GM10248 (cell line): ENCODE measurements at places on chromosomes 6 and 20.

- no peak for DNase-seq
Observed at GRCh38 chr6:48766349-48766748, 655.4 kb upstream of the PTCHD4 start.

DNA sequence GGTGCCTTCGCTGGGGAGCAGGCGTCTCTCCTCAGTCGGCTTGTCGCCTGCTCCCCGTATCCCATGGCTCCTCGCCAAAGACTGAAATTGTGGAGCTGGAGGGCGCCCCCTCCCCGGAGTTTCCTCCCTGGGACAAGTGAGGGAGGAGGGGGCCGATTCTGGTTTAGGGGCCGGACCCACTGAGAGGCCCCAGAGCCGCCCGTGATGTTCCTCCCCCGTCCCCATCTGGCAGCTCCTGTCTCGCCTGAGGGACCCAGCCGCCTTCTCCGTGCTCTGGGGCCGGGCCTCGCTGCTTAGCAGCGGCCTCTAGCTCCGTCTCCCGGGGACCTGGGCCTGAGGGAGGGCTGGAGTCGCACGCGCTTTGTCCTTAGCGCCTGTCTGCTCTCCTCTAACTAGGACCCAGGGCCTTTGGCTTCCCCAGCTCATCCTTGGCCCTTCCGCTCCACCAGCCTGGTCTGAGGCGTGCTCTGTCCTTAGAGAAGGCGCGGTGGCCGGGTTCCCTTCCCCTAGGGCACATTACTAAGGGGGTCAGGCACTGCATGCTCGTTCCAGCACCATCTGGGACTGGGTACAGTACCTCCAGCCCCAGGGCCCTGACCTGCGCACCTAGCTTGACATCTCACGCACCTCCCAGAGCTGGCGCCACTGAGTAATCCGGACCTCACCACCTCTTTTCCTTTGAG is 29.7 kb downstream of the SLC12A5 start:
- DNase-seq: no peak

DNA sequence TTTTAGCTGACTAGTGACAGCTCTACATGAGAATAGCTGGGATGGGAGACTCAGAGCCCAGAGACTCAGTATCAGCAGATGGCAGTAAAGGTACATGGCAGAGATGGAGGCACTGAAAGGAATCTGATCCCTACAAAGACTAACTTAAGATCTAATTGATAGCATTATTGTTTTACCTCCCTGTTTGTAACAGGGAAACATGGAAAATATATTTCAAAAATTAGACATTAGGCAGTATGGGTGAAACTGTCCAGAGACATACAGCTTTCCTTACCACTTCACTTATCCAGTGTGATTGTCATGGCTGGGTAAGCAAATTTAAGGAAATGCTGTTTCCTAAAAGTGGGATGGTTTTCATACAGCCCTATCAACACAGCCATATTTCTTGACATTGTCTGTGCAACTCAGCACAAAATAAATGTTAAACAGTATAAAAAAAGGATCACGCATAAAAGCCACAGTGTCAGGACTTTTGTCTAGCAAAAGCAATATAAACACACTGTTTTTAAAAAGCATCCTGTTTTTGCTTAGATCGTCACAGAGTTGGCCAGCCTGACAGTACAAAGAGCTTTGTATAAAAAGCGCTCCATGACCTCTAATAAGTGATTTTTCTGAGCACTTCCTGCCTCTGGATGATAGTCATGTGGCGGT is 376.9 kb downstream of the PHF3 start:
- peak; percentile 21 for DNase-seq

- DNase-seq: peak; percentile 64
Observed at GRCh38 chr6:137313928-137314855, 95.0 kb upstream of the IFNGR1 start.

DNA sequence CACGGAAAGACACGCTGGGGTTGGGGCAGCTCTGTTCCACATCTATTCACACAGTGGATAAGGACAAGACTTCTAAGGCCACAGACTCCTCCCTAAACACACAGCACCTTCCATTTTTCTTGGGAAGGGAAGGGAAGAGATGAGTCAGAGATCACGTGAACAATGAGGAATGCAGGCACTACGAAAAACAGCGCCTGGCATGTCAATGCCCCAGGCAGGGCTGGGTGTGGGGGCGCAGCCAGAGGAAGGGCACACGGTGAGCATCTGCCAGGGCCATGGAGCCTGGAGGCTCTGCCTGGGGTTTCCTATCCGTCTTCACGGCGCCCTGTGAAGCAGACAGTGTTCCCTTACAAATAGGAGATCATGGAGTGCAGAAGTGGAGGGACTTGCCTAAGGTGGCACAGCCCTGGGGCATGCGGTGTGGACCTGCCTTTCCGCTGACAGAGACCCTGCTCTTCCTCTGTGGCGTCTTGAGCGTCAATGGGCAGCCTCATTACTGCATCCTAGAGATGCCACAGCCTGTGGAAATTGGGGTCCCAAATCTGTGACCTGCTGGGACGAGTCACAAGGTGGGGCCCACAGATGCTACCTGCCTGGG is 15.4 kb downstream of the UNC93A start:
- no peak for DNase-seq

- peak; percentile 9 for DNase-seq
Observed at GRCh38 chr6:153591159-153591558, 447.9 kb upstream of the OPRM1 start.

DNA sequence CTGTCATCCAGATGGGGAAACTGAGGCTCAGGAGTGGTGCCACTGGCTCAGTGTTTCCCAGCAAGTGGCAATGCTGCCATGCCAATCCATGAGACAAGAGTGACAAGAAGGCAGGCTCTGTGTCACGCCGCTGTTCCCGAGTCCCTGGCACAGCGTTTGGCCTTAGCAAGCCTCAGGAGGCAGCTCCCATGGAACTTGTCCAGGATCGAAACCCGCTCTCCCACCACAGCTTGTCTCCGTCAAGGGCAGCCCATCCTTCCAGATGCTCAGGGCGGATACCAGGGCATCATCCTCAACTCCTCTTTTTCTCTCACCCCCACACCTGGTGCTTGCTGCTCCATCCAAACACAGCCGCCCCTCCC is 110.6 kb upstream of the PTPN1 start:
- no peak for DNase-seq

DNA sequence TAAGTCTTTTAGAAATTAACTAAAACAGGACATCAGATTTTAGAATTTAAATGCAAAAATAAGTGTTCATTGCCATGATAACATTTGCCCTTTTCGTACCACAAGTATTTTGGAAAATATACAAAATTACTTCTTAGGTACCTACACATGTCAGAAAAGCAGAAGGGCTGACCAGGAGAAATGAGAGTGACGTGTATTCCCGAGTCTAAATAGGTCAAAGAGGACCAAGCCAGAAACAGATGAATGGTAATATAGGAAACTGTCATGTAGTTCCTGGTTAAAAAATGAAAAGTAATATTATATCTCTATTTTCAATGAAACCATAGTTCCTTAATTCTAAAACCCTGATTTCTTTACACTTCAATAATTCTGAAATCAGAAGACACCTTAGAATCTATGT is 126.2 kb downstream of the IPCEF1 start:
- no peak for DNase-seq

- no peak for DNase-seq
Observed at GRCh38 chr20:13008761-13009681, at the start of gene SPTLC3. Gene SPTLC3 (plus strand): TSS chr20:13008972. CDS start chr20:13009268, 296 bp downstream.

DNA sequence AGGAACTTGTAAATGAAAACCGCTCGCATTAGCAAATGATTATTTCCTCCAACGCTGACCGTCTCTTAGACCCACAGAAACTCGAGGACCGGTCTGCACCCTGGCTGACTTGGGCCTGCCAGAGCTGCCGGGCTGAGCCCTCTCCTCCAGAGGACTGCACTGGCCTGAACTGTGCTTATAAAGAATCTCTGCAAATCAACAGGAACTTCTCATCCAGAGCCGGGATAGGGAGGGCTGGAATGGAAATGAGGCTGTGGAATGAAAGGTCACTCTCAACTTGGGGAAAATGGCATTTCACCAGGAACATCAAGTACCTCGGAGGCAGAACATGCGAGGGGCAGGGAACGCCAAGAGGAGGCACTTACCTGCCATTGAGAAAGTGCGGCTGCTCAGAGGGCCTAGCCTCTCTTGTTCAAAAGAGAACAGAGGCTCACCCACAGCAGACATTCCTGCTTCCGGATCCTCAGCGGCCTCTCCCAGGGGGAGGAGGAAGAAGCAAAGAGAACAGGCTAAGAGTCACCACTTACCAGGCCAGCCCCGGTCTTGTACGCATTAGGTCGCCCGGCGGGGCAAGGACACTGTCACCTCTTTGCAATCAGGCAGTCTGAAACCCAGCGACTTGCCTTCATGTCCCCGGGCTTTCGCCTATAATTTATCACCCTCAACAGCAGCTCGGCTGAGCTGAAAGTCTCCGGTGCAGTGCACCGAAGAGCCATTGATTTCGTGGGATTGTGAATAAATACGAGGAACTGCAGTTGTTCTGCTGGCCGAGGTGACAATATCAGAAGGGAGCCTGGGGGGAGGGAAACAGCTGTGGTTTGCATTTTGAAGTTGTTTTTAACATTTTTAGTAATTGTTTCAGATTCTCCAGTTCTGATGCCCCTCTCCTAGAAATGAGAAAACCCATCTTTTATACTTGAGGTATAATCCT is 37.6 kb downstream of the ZMYND8 start:
- DNase-seq: no peak

GRCh38 chr20:41657655-41658054 is 39.5 kb upstream of the CHD6 start:
- DNase-seq: no peak

- no peak for DNase-seq
Observed at GRCh38 chr20:23103284-23104018, 17.3 kb upstream of the CD93 start.

DNA sequence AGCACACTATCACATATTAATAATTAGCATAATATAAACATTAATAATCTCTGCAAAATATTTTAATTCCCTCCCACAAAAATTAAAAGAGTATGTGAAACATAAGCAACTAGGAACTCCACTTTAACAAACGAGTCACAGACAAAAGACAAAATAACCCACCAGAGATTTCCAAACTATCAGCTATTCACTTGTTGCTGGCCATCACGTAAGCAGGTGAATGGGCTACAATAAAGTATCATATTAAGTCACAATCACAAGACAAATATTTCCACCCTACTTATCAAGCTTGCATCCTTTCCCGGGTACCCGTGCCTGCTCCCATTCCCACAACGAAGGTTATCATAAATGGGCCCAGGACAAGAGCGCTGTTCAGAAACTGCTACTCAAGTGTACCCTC is 2.5 kb downstream of the HDAC2 start:
- no peak for DNase-seq

GRCh38 chr20:50886184-50886790 is 45.0 kb downstream of the ADNP start:
- DNase-seq: no peak

DNA sequence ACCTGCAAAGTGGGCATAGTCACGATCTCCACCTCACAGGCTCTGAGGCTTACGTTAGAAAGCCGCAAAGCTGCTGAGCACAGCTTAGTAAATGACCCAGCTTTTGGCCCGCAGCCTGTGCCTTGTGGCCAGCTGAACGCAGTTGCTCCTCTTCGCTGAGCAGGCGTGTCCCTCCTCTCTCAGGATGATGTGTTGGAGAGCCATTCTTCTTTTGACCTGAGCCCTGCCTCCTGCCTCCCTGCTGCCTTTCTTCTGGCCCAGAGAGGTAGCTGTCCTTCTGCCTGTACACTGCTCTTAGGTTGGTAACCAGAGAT is 47.6 kb upstream of the MYL9 start:
- DNase-seq: no peak

- peak; percentile 55 for DNase-seq
Observed at GRCh38 chr6:32196682-32197616, 4.5 kb upstream of the GPSM3 start.

DNA sequence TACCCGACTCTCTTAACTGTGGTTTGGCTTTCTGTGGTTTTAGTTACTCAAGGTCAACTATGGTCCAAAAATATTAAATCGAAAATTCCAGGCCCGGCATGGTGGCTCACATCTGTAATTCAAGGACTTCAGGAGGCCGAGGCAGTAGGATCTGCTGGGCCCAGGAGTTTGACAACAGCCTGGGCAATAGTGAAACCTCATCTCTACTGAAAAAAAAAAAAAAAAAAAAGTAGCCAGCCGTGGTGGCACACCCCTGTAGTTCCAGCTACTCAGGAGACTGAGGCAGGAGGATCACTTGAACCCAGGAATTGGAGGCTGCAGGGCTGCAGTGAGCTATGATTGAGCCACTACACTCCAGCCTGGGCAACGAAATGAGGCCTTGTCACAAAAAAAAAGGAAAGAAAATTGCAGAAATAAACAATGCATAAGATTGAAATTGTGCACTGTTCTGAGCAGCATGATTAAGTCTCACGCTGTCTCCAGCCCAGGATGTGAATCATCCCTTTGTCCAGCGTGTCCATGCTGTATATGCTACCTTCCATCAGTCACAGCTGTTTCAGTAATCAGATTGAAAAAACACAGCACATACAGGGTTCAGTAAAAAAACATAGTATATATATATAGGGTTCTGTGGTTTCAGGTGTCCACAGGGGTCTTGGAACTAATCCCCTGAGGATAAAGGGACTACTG is 40.7 kb downstream of the RGS17 start:
- no peak for DNase-seq

DNA sequence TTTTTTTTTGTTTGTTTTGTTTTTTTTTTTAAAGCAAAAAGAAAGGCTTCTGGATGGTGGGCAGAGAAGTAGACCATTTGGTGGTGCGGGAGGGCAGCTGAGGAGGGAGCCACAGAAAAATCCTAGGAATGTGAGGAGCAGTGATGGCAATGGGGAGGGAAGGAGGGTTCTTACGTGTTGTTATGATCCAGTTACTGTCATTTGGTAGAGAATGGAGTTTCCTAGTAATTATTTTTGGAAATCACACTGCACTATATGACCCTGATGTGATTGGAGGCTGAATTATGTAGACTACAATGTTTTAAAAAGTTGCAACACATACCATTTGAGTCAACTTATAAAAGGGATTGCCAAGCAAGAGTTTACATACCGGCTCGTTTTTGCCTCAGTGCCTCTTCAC is 22.1 kb downstream of the ADGRF5 start:
- no peak for DNase-seq
